ENCODE measurements at places on chromosomes 7 and 10. TPM values are rescaled to one million over a fixed set of nuclear protein-coding genes. Genes with fewer than 3 reads are reported as not detected.

The LIPF gene
- total RNA-seq: not detected

GRCh38 chr10:133565441-133566294, at the start of gene SYCE1:
TSS of gene SYCE1 (minus strand) at chr10:133565583. CDS start at chr10:133565529, 54 bp downstream.
- no peak for DNase-seq
- H3K27me3 ChIP-seq: peaks cover 2% of the 10 kb centered on the region
- H3K4me3 ChIP-seq: no peak within 1 kb of the TSS
- H3K36me3 ChIP-seq: no peaks in the 10 kb centered on the region
- no peaks in the 10 kb centered on the region for H3K4me1 ChIP-seq

GRCh38 chr7:66399566-66399965, 194.4 kb downstream of the TPST1 start:
- H3K27ac ChIP-seq: no peak overlapping the region
- H3K36me3 ChIP-seq: peaks cover 4% of the 10 kb centered on the region
- H3K4me1 ChIP-seq: no peaks in the 10 kb centered on the region
- no peaks in the 10 kb centered on the region for H3K27me3 ChIP-seq
- no peak for DNase-seq
- no peak overlapping the region for H3K4me3 ChIP-seq

GRCh38 chr7:36084485-36085091, 68.5 kb upstream of the EEPD1 start:
- H3K36me3 ChIP-seq: no peaks in the 10 kb centered on the region
- H3K27ac ChIP-seq: no peak overlapping the region
- no peak for DNase-seq
- no peak overlapping the region for H3K4me3 ChIP-seq
- no peaks in the 10 kb centered on the region for H3K4me1 ChIP-seq

The TMEM196 gene
- not detected for total RNA-seq

- no peak overlapping the region for H3K27ac ChIP-seq
- H3K4me1 ChIP-seq: no peaks in the 10 kb centered on the region
- H3K36me3 ChIP-seq: peaks cover 8% of the 10 kb centered on the region
These were observed 29.5 kb upstream of the DNAAF5 start for GRCh38 chr7:696812-697551.

DNA sequence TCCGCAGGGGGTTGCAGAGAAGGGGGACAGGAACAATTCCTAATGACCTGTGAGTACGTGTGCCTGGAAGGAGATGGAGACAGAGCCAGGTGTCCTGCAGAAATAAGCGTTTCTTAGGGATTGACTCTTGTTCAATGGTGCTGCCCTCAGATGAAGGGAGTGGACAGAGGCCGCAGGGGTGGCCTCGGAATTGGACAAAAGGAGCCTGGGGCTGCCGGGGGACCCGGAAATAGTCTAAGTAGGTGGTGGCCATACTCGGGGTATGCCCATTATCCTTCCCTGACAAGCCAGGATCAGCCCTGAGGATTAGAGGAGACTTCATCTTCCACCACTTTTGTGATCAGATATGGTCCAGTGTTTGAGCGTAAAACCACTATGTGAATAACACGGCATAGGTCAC, 39.2 kb downstream of the ELFN1 start:
- no peaks in the 10 kb centered on the region for H3K27me3 ChIP-seq
- no peak overlapping the region for H3K4me3 ChIP-seq
- no peak for DNase-seq
- no peaks in the 10 kb centered on the region for H3K4me1 ChIP-seq

DNA sequence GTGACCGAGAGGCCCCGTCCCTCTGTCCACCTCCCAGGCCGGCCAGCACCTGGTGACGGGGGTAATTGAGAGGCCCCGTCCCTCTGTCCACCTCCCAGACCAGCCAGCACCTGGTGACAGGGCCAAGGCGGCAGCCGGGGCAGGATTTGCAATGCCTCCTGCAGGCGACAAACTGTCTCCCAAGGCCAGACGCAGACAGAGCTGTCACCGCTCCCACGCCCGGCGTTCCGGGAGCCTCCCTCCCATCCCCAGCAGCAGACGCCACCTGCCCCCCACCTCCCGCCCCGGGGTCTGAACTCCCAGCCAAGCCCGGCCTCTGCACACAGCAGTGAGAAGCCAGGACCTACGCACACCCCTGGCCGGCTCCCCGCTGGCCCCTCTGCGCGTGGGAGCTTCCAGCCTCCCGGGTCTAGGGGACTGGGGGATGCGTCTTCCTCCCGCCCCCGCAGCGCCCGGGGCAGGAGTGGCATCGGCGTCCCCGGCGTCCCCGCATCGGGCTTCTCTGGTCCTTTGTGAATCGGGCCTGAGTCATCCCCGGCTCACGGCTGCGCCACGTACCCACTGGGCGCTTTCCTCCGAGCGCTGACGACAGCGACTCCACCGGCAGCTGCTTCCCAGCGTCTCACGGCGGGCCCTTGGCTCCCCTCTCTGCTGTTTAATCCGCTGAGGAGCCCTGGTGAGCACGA, 95.1 kb upstream of the DIP2C start:
- no peaks in the 10 kb centered on the region for H3K4me1 ChIP-seq
- H3K27ac ChIP-seq: no peak overlapping the region
- H3K4me3 ChIP-seq: no peak overlapping the region
- peak; percentile 56 for DNase-seq

The RABGEF1 gene
- total RNA-seq: 24.2 TPM

The MMS19 gene
- total RNA-seq: 66.3 TPM

DNA sequence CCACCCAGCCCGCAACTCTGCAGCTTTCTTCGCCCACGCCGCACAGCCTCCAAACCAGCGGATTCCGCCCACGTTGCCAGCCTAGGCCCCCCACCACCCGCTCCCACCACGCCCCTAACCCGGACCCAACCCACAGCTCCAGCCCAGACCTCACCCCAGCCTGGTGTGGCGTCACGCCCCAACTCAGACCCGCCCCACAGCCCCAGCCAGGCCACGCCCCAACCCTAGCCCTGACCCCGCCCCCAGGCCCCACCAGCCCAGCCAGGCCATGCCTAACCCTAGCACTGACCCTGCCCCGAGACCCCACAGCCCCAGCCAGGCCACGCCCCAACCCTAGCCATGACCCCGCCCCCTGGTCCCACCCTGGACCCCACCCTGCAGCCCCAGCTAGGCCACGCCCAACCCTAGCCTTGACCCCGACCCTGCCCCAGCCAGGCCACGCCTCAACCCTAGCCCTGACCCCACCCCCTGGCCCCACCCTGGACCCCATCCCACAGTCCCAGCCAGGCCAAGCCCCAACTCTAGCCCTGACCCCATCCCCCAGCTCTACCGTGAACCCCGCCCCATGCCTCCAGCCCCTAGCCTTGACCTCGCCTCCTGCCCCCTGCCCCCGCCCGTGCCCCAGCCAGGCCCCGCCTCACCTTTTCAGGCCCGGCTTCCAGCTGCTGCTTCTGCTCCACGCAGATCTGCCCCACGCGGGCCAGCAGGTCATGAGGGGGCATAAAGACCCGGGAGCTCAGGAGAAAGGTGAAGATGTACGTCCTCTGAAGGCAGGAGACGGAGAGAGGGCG, 64.0 kb downstream of the RASGEF1A start:
- no peaks in the 10 kb centered on the region for H3K36me3 ChIP-seq
- peak; percentile 53 for DNase-seq
- no peak overlapping the region for H3K27ac ChIP-seq
- no peaks in the 10 kb centered on the region for H3K27me3 ChIP-seq

GRCh38 chr10:72318418-72319262, 36.1 kb downstream of the DNAJB12 start:
- peak overlapping the region; percentile 86 for H3K27ac ChIP-seq
- DNase-seq: no peak
- H3K27me3 ChIP-seq: no peaks in the 10 kb centered on the region
- peaks cover 73% of the 10 kb centered on the region for H3K4me1 ChIP-seq
- peak overlapping the region; percentile 76 for H3K4me3 ChIP-seq
- H3K36me3 ChIP-seq: peaks cover 5% of the 10 kb centered on the region

DNA sequence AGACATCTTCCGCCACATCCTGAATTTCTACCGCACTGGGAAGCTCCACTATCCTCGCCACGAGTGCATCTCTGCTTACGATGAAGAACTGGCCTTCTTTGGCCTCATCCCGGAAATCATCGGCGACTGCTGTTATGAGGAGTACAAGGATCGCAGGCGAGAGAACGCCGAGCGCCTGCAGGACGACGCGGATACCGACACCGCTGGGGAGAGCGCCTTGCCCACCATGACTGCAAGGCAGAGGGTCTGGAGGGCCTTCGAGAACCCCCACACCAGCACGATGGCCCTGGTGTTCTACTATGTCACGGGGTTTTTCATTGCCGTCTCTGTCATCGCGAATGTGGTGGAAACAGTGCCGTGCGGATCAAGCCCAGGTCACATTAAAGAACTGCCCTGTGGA, 1.9 kb downstream of the KCND2 start:
- H3K27me3 ChIP-seq: peaks cover 29% of the 10 kb centered on the region
- peaks cover 12% of the 10 kb centered on the region for H3K4me1 ChIP-seq
- no peak overlapping the region for H3K27ac ChIP-seq
- no peak for DNase-seq
- no peak overlapping the region for H3K4me3 ChIP-seq

DNA sequence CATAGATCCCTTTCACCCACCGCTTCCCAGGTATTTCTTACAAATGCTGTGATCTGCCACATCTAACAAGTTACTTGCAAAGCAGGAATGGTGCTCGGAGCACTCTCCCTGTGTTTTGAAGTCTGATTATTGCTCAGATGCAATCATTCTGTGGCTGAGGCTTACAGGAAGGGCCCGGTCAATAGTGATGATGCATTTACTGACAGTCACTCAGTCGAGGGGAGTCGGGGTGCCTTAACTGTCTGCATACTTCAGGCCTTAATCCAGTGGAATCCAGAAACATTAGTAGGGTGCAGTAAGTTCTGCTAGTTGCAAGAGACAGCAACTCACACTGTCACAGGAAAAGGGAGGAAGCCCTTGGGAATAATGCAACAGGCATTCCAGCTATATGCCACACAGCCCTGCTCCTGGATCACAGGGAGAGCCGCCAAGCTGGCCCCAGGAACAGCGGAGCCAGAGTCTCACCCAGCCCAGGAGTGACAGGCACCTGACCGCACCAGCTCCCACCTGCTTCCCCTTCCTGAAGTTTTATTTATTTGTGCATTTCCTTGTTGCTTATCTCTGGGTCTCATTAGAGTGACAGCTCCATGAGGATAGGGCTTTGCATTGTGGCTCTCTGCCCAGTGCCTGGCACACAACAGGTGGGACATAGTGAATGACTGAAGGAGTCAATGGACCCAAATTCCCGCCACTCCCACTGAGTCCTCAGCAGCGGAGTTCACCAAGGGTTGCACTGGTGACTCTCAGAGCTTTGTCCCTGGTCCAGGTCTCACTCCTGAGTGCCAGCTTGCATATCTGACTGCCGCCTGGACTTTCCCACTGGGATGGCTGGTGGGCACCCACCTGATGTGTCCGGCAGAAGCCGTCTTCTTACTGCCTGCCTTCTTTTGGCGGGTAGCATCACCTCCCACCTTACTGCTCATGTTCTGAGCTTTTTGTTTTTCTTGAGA, 212.5 kb upstream of the SH2B2 start:
- no peaks in the 10 kb centered on the region for H3K27me3 ChIP-seq
- no peak overlapping the region for H3K4me3 ChIP-seq
- H3K4me1 ChIP-seq: peaks cover 4% of the 10 kb centered on the region
- peaks cover 12% of the 10 kb centered on the region for H3K36me3 ChIP-seq
- no peak overlapping the region for H3K27ac ChIP-seq
- no peak for DNase-seq

The HYAL4 gene
- not detected for total RNA-seq

The TFAM gene
- total RNA-seq: 46.1 TPM
